ENCODE measurements at places on chromosomes 4 and X. TPM values are rescaled to one million over a fixed set of nuclear protein-coding genes. Genes with fewer than 3 reads are reported as not detected.

- no peak for DNase-seq
These were observed 52.2 kb downstream of the SPARCL1 start for GRCh38 chr4:87476934-87477333.

- DNase-seq: no peak
These were observed 16.8 kb upstream of the CLTRN start for GRCh38 chrX:15681433-15681832.

TAF9B gene
- total RNA-seq: 23.2 TPM

CLDN22 gene
- not detected for total RNA-seq

GRCh38 chrX:147890756-147891155, 21.0 kb upstream of the FMR1 start:
- no peak for DNase-seq
